ENCODE measurements at places on chromosomes 1 and 21.

- DNase-seq, result no peak
Measured at GRCh38 chr1:54262244-54262643, 62.3 kb downstream of the MRPL37 start.

GRCh38 chr1:210908257-210908656 lies 225.7 kb downstream of the KCNH1 start:
- DNase-seq, result no peak

- peak; percentile 57 for DNase-seq
Measured at GRCh38 chr1:162854245-162854882, 6.6 kb downstream of the CCDC190 start.

- no peak for DNase-seq
Measured at GRCh38 chr1:117886101-117886795, 43.2 kb downstream of the GDAP2 start.

DNA sequence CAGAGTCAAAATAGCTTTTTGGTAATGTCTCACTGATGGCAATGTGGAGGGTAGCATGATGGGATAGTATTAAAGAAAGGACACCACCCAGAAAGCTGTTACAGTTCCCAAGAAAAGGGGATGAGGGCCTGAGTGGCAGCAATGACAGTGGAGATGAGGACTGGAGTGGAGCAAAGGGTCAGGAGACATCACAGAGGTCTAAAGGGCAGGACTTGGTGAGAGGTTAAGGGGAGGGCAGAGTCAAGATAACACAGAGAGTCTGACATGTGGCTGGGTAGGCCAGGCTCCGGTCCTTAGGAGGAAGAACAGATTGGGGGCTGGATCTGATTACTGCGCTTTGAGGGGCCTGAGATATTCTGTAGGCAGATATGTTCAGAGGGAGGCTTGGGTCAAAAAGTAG lies 19.3 kb downstream of the ELF3 start:
- no peak for DNase-seq

- DNase-seq, result no peak
Measured at GRCh38 chr1:181394766-181395165, 88.6 kb upstream of the CACNA1E start.

GRCh38 chr1:1861339-1861730 lies 29.6 kb downstream of the GNB1 start:
- DNase-seq, result no peak

- DNase-seq, result no peak
Measured at GRCh38 chr1:183048087-183049085, 25.2 kb downstream of the LAMC1 start.

GRCh38 chr1:225470211-225471108 lies 42.6 kb upstream of the LBR start:
- no peak for DNase-seq

- no peak for DNase-seq
Measured at GRCh38 chr21:39924577-39925308, 57.5 kb downstream of the PCP4 start.

GRCh38 chr1:221574529-221574928 lies 167.4 kb downstream of the DUSP10 start:
- no peak for DNase-seq

DNA sequence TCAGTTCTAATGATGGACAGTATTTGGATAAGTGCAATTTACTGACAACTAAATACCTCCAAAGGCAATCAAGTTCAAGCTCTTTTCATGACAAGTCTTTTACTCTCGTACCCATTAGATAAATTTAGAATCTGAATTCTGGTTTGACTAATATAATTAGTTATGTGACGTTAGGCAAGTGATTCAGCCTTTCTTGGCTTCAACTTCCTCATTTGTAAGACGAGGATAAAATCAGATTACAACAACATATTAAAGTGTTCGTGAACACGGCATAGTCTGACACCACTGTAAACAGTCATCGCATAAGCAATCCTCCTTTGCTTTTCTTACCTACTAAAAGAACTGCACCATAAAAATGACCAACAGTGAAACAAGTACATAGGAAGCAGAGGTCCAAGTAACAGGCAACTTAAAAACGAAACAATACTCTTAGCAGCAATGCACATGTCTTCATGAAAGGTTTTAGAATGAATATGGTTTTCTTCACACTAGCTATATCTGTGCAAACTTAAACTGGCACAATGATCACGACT lies 25.7 kb downstream of the COA6 start:
- no peak for DNase-seq

DNA sequence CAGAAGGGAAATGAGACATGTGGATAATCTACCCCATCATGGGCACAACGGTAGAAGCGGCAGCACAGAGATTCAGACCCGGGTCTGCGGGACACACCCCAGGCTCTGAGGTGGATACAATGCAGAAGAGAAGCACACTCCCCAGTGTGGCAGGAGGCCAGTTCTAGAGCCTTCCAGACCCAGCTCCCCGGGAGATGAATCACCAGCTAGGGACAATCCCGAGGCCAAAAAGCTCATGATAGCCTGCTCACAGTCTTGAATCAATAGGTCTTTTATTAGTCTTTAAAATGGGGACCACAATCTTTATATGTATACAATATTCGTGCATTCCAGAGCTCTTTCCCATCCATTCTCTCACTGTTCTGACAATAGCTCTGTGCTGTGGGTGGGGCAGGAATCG lies 57.3 kb upstream of the DIRAS3 start:
- DNase-seq, result no peak

DNA sequence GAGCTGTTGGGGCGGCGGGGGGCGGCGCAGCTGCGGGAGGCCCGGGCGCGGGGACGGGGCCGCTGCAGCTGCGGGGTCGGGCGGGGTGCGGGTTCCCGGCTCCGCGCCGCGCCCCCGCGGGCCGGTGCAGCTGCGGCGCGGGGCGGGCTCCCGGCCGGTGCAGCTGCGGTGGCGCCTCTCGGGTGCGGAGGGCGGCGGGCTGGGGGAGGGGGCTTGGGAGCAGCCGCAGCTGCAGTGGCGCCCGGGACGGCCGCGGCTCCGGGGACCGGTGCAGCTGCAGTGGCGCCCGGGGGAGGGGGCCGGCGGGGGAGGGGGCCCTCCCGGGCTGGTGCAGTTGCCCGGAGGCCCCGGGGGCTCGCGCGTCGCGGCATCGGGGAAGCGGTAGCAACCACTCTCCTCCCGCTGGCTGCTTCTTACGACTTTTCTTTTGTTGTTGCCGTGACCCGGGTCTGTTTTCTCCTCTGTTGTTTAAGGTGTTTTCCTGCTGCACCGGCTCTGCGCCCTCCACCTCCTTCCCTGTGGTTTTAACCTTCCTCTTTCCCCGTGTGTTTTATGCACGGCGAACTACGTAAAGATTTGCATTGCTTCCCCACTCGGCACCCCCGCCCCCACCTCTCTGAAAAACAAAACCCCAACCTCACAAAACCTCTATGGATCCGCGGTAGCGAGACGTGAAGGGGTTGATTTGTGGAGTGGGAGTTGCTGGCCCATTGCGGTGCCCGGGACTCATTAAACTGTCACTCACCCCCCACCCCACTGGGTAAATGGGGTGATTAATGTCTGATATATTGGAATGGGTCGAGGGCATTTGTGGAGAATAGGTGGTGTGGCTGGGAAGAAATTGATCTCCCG lies 1.7 kb upstream of the ZBTB18 start:
- DNase-seq, result peak; percentile 60

- DNase-seq, result no peak
Measured at GRCh38 chr1:180425952-180426351, 76.4 kb downstream of the ACBD6 start.

DNA sequence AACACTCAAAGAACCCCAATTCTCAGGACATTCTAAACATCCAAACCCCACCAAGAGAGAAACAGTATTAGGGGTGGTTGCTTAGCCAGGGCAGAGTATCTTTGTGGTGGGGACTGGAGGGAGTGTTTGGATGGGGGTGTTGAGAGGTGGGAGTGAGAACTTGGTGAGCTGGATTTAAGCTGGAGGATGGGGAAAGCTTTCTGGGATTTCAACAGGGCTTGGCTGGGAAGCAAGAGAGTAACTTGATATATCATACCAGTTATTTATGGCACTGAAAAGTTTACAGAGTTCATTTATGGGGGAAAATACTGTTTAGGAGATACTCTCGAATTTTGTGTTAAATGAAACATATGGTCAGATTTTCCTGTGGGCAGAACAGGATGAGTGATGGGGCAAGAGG lies 6.8 kb upstream of the CNIH3 start:
- no peak for DNase-seq

DNA sequence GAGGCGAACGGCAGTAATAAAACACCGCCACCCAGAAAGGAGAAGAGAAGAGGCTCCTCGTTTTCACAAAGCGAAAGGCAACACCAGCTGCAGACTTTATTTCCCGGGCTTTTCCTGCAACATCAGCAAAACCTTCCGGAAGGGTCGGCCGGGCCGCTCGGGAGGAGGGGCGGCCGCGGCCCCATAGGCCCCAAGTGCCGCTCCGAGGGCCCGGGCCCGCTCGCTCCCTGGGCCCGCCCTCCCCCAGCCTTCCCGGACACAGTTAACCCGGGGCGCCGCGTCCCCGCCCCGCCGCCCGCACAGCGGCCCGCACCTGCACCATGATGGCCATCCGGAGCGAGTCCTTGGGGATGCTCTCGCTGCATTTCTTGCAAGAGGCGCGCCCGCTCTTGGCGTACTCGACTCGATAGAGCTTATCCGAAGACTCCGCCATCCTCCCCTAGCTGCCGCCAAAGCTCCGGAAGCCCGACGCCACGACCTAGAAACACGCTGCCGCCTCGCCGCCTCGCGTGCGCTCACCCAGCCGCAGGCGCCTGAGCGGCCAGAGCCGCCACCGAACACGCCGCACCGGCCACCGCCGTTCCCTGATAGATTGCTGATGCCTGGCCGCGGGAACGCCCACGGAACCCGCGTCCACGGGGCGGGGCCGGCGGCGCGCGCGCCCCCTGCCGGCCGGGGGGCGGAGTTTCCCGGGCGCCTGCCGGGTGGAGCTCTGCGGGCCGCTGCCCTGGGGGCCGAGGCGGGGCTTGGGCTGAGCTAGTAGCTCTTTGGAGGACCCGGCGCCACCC lies at the start of gene PARP1:
Gene PARP1, minus strand, starts transcription at position 597 of the 788 bp plus-strand sequence. Its CDS starts 164 bp downstream, at position 433.
- DNase-seq, result peak; percentile 92

GRCh38 chr1:201545851-201546492 lies 7.0 kb downstream of the NAV1 start:
- DNase-seq, result no peak

DNA sequence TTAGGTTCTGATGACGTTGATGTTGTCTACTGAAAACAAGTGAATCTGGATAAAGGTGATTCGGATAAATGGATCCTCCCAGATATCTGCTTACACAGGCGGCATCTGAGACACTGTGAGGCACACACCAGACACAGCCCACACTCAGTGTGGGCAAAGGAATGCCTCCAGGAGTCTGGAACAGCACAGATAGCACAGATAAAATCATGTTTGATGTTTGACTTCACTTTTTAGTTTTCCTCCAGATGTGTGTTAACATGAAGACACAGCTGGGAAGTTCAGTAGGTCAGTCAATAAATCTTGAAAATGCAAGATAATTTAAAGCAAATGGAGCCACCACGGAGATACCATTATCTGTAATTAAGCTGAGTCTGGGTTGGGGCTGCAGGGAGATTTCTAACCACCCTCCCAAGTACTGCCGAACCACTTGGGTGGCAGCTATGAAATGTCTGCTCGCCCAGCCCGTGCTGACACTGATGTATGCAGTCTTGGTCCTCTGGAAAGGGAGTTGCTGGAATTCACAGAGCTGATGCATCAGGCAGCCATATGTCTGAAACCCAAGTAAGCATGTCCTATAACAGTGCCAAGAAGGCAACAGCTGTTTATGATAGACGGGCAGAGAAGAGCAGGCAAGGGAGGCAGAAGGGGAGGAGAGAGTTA lies 11.7 kb downstream of the CAPN9 start:
- no peak for DNase-seq

DNA sequence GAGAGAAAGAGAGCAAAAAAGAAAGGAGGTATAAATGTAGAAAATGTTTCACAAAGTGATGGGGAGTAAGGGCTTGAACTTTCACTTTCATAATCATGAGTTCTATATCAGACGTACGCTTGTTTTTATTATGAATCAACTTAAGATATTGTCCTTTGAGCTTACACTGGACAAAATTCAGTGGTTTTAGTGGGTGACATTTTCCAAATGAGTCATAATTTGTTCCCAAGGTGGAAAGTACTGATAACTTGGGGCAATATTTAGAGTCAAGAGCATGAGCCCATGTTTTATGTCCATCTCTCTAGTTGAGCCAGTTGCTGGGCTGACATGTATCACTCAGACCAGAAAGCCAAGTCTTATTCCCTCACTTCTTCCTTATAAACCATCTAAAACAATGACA lies 161.6 kb downstream of the CHRM3 start:
- DNase-seq, result no peak

DNA sequence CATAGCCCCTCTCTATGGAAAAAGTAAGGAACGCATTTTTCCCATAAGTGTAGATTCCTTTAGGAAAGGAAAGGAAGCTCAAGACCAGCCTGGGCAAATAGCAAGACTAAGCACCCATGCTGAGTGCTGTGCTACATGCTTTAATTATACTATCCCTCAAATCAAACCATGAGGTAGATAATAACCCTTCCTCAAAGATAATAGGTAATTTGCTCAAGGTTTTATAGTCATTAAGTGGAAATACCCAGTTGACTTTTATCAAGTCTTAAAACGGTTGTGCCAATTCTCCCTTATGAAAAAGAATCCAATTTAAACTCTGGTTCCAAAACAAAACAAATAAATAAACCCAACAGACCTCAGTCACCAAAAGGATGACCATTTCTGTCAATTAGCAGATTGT lies 3.4 kb downstream of the KIAA0319L start:
- no peak for DNase-seq

GRCh38 chr1:188670837-188671236 lies 1806.8 kb downstream of the BRINP3 start:
- DNase-seq, result no peak

DNA sequence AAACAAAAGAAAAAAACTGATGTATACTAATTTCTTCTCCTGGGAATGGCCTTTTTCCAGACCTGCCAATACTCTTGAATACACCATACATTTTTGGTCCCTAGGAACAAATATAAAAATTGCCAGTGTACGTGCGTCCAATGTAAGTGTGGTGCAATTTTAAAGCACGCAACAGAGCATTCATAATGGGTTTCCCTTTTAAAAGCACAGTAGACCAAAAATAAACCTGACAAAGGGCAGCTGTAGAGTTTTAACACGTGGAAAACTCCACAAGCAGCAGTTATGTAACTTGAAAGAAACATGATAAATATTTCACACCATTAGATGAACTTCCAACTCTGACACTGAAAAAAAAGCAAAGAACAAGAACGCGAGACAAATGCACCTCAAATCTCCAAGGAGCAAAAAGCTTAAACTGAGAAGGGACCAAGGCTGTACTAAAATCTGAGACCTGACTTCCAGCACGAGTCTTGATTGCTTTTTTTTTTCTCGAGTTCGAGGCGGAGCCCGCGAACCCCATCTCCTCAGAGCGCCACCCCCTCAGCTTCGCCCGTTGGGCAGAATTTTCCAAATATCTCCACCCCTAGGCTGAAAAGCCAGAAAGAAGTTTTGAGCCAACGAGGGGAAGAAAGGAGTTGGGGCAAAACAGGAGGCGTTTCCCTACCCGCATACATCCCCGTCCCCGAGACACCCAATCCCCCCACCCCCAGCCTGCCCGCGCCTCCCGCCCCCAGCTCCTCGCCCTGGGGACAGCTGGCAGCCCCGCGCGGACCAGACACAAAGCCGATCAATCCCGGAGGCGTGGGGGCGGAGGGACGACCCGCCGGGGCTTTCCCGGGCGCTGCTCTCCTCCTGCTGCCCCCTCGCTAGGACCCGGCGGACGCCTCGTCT lies at the start of gene JAM2:
Gene JAM2, plus strand, starts transcription at position 599 of the 891 bp plus-strand sequence. CDS start 564 bp downstream, outside the sequence.
- peak; percentile 46 for DNase-seq
